ENCODE measurements at places on chromosomes 16 and 17. TPM values are rescaled to one million over a fixed set of nuclear protein-coding genes. Genes with fewer than 3 reads are reported as not detected.

DNA sequence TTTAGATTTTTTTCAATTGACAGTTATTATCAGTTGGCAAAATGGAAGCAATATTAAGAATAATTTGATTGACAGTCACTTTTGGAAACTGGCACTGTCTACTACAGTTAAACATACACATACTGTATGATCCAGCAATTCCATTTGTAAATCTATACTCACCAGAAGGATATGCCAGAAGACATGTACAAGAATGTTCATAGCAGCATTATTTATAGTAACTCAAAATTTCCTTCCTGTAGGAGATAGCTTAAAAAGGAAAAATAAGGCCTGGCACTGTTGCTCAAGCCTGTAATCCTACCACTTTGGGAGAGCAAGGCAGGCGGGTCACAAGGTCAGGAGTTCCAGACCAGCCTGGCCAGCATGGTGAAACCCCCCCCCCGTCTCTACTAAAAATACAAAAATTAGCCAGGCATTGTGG, 89.3 kb downstream of the VMP1 start:
- no peak for DNase-seq
- H3K36me3 ChIP-seq = peaks cover 19% of the 10 kb centered on the region
- H3K4me1 ChIP-seq = peaks cover 43% of the 10 kb centered on the region
- no peak overlapping the region for H3K4me3 ChIP-seq
- H3K27me3 ChIP-seq = no peaks in the 10 kb centered on the region
- no peak overlapping the region for H3K27ac ChIP-seq

GRCh38 chr17:9408868-9409829, 166.5 kb downstream of the STX8 start:
- peaks cover 7% of the 10 kb centered on the region for H3K36me3 ChIP-seq
- H3K4me3 ChIP-seq = no peak overlapping the region
- no peaks in the 10 kb centered on the region for H3K4me1 ChIP-seq
- no peak overlapping the region for H3K27ac ChIP-seq

HS3ST3A1 gene
- 1.1 TPM for total RNA-seq

- H3K36me3 ChIP-seq = peaks cover 8% of the 10 kb centered on the region
- DNase-seq = no peak
- no peak overlapping the region for H3K4me3 ChIP-seq
- no peaks in the 10 kb centered on the region for H3K27me3 ChIP-seq
These were observed 18.3 kb downstream of the CDIPT start for GRCh38 chr16:29844575-29845331.

DNA sequence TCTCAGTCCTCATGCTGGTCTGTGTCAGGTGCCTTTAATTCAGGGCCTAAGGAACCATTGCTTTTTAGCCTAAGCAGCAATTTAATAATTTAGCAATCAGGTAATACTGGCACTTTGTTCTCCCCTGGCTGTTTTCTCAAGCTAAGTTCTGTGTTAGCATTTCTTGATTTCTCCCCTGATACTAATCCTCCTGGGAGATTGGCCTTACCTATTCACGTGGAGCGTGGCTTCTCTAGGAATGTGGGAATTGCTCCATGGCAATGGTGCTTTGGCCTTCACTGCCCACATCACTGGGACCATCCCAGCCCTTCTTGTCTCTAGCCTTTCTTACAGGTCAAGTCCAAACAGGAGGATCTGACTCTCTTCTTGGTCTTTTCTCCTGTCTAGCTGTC, 55.7 kb downstream of the ZNRF1 start:
- no peaks in the 10 kb centered on the region for H3K4me1 ChIP-seq
- H3K27ac ChIP-seq = no peak overlapping the region
- no peaks in the 10 kb centered on the region for H3K27me3 ChIP-seq
- DNase-seq = no peak

DNA sequence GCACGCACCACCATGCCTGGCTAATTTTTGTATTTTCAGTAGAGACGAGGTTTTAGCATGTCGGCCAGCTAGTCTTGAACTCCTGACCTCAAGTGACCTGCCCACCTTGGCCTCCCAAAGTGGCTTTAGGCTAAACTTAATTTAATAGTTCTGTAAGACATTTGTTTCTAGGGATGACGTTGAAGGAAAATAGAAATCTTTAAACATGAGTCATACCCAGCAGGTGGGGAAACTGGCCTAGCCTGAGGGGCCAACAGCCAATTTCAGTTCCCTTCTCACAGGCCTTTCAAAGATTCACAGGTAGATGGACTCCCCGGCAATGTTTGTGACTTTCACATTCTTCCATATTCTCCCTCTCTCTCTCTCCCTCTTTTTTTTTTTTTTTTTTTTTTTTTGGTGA, 18.1 kb upstream of the ITPRIPL2 start:
- no peak overlapping the region for H3K4me3 ChIP-seq
- H3K27me3 ChIP-seq = no peaks in the 10 kb centered on the region
- no peaks in the 10 kb centered on the region for H3K36me3 ChIP-seq
